ENCODE measurements at places on chromosomes 3 and 15.

DNA sequence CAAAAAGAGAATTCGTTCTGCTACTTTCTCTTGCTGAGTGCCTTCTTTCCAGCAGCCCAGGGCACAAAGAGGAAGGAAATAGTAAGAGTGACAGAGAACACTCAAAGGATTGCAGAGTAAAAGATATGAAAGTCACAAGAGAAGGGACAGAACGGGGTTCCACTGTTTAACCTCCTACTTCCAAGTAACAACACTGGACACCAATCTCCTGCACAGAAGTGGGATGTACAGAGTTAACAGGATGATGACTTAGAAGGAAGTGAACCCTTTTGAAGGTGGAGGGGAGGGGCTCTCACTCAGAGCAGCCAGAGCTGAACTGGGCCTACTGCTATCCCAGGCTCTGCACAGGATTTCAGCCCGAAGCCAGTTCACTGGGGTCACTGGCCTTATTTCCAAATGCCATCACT lies 130.1 kb upstream of the PRICKLE2 start:
- DNase-seq, result no peak

- no peak for DNase-seq
These were observed 99.6 kb downstream of the TMCC1 start for GRCh38 chr3:129793942-129794310.

- peak; percentile 67 for DNase-seq
These were observed 735 bp downstream of the GOLGA8B start for GRCh38 chr15:34582461-34583371.

DNA sequence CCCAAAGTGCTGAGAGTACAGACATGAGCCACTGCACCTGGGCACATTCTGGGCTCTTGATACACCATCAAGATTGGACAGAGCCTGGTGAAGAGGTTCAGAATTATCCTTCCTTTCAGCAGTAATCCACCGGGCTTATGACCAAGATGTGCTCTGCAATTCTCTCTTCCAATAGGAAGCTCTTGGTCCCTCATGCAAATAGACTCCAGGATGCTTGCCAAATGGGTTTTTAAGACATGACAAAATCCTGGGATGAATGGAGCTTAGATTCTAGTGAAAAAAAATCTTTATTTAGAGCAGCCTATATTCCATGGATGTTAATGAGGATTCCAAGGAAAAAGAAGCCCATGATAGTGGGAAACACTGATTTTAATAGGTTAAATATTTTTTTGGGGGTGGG lies 119.1 kb downstream of the SV2B start:
- DNase-seq, result no peak

DNA sequence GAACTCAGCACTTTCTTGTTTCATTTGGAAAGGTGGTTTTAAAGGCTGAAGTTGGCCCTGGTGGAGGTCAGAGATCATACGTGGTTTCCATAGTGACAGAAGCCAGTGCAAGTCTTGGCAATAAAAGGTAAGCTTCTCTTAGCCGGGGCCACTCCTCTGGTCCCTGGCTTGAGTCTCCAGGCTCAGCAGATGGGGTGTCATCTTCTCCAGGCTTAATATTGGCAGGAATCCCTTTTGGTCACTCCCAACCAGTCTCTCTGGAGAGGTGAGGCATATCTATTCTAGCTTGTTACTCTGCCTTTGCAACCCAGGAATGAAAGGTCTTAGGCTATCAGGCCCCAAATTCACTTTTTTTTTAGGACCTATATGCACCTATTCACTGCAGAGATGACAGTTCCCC lies 4.8 kb downstream of the CYP19A1 start:
- DNase-seq, result no peak

DNA sequence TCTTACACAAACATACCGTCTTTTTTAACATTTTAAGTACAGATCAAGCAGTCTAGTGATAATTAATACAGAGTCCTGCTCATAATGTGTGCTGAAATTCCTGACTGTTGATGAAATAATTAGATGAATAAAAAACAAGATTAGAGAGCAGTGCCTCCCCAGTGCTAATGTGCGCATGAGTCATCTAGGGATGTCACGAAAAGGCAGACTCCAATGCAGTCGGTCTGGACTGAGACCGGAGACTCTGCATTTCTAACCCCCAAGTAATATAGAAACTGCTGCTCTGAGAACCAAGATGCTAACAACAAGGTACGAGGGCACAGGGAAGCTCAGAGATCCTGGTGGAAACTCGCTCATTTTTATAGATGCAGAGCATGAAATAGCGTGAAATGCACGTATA lies 61.4 kb downstream of the COL8A1 start:
- no peak for DNase-seq

- DNase-seq, result no peak
These were observed 15.9 kb downstream of the PSTPIP1 start for GRCh38 chr15:77010857-77011256.

DNA sequence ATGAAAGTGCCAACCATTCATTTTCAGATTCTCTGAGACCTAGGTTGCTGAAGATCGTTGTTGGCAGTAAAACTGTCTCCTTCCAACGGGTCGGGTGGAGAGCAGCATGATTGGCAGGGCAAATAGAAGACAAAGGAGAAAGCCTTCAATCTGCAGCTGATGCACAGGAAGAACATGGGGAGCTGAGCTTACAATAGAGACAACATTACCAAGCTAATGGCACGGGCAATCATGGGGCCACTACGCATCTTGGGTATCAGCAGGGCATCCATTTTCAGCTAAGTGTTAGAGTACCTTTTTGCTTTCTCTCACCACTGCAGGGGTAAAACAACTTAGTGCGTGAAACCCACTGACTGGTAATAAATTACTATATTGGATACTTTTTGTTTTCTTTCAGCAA lies 114.8 kb downstream of the WDR72 start:
- no peak for DNase-seq

- DNase-seq, result peak; percentile 90
These were observed at the start of gene SLC51B for GRCh38 chr15:65044724-65045481. Gene SLC51B, plus strand, starts transcription at chr15:65045387. Its CDS starts 4,618 bp downstream, at chr15:65050005.

DNA sequence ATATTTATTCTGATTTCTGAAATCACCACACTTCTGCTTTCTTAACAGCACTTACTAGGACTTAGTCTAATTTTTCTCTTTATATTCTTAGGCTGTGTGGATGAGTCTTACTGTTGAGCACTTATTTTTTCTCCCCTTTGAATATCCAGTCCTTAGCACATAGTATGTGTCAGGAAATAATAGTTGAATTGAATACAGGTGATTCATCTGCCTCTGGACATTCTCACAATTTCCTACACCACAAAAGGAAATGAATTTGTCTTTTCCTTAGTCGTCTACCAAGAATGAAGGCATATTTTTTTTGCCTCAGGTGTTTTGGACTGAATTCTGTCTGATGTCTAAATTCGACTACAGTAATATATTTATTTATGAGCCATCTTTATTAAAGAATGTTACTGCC lies 204.2 kb downstream of the GHSR start:
- no peak for DNase-seq

GRCh38 chr3:25427155-25427554 lies 908 bp upstream of the RARB start:
- DNase-seq, result no peak

- no peak for DNase-seq
These were observed 19.7 kb upstream of the UACA start for GRCh38 chr15:70783041-70783440.

GRCh38 chr15:100771746-100772145 lies 107.9 kb upstream of the ALDH1A3 start:
- peak; percentile 46 for DNase-seq

DNA sequence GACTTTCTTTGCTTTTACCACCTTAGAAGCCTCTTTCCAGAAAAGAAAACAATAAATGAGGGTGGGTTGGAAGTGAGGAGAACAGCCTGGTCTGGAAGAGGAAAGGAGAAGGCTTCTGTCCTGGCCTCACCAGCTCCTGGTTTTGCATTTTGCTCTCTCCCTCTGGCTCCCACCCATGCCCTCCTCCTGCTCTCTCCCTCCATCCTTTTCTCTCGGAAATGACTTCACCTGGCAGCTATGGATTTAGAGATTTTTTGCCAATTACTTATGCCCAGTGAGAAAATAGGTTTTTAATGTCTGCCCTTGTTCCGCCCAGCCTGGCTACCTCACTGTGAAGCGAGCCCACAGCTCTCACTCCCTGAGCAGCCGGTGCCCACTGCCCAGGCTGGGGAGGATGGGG lies 77.9 kb upstream of the NTRK3 start:
- no peak for DNase-seq

GRCh38 chr3:51141573-51141972 lies 243.5 kb upstream of the MANF start:
- DNase-seq, result no peak

DNA sequence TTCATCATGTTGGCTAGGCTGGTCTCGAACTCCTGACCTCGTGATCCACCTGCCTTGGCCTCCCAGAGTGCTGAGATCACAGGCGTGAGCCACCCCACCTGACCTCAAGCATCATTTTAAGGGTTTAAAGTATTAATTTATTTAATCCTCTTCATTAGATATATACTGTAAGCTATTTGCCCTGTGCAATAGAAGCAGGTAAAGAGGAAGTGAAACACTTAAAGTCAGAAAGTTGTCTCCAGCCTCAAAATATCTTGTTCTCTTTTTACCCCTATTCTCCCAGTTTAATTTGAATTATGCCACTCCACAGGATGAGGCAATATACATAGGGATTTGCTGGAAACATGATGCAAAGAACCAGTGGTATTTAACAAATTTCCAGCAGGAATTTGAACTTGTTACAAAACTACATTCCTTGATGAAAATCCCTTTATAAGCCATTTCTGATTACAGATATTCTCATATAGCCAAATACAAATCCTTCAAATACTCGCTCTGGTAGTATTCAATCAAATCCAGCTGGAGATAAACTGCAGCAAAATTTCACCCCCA lies 2.0 kb downstream of the NDUFB5 start:
- no peak for DNase-seq

DNA sequence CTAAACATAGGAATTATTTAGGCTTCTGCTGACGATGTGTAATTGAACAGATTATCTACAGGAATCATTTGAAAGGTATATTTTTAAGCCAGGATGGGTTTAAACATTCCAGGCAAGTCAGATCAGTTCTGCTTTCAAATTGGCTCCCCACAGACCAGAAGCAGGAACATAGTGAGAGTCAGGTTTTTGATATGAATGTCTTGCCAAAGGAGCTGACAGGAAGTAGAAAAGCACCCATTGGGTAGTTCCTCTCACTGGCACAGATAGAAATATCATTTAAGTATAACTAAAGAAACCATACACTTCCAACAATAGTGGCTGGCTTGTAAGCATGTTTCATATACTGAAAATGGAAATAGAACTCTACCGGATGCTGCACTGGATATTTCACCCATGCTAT lies 95.2 kb downstream of the CLDN1 start:
- DNase-seq, result no peak

- DNase-seq, result no peak
These were observed 38.2 kb upstream of the ALDH1A3 start for GRCh38 chr15:100841426-100841825.

DNA sequence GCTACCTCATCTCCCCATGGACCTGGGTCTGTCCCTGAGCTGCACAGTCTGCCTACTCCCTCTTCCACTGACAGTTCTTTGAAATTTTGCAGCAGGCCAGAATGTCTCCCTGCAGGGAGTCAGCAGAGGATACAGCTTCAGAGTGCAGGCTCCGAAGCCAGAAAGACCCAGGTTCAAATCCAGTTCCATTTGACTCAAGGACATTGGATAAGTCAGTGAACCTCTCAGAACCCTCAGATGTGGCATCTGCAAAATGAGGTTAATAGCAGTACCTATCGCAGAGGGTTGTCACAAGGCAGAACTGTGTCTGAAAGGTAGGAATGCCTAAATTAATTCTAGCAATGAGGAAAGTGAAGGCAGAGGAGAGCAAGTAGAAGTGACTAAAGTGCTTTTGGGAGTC lies 244.4 kb upstream of the TRIM42 start:
- DNase-seq, result no peak

- no peak for DNase-seq
These were observed 204.4 kb upstream of the RASGRP1 start for GRCh38 chr15:38768970-38769369.

DNA sequence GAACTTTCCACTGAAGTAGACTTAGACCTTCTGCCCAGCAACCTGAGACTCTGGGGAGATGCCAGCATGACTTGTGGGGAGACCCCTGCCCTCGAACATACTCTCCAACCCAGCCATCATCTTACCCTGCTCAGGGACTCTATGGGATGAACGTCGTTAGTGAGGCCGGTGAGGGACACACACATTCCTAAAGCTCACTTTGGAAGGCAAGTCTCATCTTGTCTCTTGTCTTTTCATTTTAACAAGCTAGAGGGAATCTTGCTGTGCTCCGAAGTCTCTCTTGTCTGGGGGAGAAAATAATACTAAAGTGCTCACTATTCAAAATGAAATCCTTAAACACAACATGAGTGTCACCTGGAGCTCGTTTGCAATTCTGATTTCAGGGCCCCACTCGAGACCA lies 239.5 kb upstream of the HES1 start:
- DNase-seq, result no peak

DNA sequence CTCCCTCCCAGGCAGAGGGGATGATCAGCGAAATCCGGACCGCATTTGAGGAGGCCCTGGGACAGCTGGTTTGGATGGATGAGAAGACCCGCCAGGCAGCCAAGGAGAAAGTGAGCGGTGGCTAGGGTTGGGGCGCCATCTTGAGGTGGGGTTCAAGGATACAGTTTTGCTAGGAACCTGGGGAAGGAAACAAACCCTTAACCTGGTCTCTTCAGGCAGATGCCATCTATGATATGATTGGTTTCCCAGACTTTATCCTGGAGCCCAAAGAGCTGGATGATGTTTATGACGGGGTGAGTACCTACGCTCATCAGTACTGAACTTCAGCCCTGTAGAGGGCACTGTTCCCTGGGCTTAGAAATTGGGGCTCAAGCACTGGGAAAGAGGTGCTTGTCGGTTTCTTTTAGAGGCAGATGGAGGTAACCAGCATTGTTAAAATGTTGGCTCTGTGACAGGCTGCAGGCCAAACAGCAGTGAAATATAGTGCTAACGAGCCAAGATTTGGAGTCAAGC lies 9.6 kb upstream of the PSMD2 start:
- DNase-seq, result no peak

DNA sequence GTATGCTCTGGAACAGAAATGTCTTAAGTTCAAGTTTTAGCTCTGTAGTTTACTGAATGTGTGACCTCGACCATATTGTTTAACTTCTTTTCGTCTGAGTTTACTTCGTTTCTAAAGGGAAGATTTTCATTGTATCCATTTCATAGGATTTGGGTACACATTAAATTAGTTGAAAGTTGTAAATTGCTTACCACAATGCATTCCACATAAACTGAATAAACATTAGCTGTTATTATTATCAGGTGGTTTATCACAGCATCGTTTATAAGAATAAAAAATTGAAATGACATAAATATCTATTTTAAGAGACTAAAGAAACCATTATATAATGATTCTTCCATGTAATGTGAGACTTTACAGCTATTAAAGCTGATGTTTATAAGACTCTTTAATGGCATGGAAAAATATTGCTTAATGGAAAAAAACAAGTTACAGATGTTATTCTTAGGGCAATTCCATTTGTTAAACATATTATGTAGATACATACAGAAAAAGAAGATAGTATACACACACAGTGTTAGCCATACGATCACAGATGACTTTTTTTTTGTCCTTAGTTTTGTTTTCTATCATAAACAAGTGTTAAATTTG lies 342.3 kb upstream of the SGO1 start:
- no peak for DNase-seq

- no peak for DNase-seq
These were observed 51.4 kb downstream of the FHIT start for GRCh38 chr3:61199843-61200242.
